ENCODE measurements at places on chromosomes 6 and 20. TPM values are rescaled to one million over a fixed set of nuclear protein-coding genes. Genes with fewer than 3 reads are reported as not detected.

The CNPY3 gene
- 25.7 TPM for total RNA-seq

The MYMX gene
- not detected for total RNA-seq

The GLYATL3 gene
- total RNA-seq: not detected

The PLG gene
- total RNA-seq: not detected

The HSPA12B gene
- total RNA-seq: not detected

The VGLL2 gene
- not detected for total RNA-seq

The BMP5 gene
- total RNA-seq: 4.1 TPM

The CASP8AP2 gene
- 7.8 TPM for total RNA-seq
